ENCODE measurements at places on chromosomes 7 and 10.

DNA sequence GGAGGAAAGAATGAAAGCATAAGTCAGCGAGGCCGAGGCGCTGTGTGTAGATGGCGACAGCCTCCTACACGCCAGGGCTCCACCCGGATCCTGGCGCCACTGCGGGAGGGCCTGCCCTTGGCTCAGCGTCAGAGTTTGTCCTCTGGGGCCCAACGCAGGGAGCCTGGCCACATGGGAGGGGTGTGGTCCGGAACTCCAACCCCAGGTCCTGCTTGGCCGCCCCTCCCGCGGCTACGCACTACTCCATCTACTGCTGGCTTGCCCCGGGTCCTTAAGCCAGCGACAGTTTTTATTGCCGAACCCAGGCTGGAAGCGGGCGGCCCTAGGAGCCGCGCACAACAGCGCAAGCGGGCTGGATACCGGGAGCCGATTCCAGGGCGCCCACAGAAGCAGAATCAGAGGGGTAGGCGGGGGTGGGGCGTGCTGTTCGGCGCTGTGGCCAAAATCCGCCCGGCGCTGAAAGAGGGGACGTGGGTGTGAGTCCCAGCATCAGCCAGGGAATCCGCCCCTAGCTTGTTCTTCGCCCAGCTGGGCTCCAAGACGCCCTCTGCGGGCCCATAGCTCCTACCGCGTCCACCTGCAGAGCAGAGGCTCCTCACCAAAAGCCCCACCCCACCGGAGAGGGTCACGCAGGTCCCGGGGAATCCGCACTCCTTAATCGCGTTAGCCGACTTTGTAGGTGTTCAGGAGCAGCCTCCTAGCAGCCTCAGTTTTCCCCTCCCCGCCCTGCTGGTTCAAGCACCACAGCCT lies 4.5 kb downstream of the KAZALD1 start:
- DNase-seq, result peak; percentile 55

DNA sequence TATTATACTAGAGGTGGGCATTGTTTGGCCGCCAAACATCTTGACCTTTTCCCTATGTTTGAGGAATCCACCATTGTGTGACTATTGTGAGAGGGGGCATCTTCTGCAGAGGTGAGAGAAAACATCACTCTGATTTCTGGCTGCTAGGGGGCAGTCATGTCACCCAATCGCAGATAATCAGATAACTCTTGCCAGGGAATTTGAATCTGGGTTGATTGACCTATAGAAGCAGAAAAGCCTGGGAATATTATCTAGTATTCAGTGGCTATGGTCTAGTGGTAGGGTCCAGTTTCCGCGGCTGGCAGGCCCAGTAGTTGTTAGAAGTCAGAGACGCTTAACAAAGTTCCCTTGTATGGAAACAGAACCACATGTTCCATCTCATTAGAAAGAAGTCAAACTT lies 808.5 kb downstream of the PHTF2 start:
- DNase-seq, result no peak

DNA sequence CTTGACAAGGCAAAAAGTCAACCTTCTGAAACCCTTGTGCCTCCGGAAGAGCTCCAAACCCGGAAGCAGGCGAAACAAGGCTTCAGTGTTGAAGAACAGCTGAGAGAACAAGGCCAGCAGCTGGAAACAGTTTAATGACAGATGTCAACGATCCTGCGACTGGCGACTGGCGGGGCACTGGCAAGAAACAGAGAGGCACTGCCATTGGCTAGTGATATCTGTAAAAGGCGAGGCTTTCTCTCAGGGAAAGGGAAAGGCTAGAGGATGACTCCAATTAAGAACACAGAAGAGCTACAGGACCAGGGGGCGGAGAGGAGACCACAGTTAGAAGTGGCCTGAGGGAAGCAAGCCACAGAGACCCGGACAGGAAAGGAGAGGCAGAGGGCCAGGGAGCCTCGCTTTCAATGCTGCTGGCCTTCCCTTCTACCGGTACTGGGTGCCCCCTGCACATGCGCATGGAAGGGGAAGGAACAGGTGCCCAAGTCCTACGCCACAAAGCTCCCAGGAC lies 19.4 kb downstream of the ITGB1 start:
- DNase-seq, result peak; percentile 79

DNA sequence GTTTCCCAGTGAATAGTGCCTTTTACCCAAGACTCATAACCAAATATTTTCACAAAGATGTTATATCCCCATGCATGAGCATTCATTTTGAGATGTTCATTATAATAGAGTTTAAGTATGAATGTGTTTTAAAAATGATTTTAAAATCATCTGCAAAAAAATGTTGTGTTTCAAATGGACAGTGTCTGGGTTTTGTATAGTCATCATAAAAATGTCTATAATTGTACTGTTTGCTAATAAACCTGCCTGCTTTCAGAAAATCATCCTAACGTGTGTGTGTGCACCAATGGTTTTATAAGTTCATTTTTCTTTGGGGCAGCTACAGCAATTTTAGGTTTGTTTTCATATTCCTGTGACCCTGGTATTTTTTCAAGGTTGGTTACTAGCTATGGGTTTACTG lies 63.2 kb downstream of the INSYN2A start:
- DNase-seq, result no peak

- DNase-seq, result no peak
Observed at GRCh38 chr10:132654121-132654571, 116.6 kb downstream of the INPP5A start.

GRCh38 chr10:85650791-85651496 lies 715.7 kb downstream of the GRID1 start:
- DNase-seq, result no peak

GRCh38 chr7:80783678-80784327 lies 135.0 kb downstream of the SEMA3C start:
- no peak for DNase-seq

DNA sequence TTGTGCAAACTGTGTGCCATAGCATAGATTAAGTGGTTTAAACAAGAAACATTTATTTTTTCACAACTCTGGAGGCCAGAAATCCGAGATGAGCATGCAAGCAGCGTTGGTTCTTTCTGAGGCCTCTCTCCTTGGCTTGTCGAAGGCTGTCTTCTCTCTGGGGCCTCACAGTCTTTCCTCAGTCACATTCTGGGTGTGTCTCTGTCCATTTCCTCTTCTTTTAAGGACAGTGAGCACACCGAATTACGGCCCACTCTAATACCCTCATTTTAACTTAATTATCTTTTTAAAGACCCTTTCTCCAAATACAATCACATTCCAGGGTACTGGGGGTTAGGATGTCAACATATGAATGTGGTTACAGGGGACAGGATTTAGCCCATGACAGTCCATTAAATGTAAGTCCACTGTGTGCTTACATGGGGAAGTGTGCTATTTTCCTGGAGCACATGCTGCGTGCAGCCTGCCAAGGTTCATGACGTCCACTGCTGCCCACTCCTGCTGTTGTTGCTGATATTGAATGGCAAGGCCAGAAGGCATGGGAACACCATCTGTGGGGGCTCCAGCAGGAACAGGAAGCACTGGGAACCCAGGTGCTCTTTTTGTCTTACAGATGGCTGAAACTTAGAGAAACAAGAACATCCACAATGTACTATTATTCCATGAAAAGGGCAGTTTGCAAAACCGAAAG lies 365.5 kb downstream of the GALNT17 start:
- DNase-seq, result peak; percentile 81

- no peak for DNase-seq
Observed at GRCh38 chr7:133675510-133676218, 422.8 kb downstream of the EXOC4 start.

DNA sequence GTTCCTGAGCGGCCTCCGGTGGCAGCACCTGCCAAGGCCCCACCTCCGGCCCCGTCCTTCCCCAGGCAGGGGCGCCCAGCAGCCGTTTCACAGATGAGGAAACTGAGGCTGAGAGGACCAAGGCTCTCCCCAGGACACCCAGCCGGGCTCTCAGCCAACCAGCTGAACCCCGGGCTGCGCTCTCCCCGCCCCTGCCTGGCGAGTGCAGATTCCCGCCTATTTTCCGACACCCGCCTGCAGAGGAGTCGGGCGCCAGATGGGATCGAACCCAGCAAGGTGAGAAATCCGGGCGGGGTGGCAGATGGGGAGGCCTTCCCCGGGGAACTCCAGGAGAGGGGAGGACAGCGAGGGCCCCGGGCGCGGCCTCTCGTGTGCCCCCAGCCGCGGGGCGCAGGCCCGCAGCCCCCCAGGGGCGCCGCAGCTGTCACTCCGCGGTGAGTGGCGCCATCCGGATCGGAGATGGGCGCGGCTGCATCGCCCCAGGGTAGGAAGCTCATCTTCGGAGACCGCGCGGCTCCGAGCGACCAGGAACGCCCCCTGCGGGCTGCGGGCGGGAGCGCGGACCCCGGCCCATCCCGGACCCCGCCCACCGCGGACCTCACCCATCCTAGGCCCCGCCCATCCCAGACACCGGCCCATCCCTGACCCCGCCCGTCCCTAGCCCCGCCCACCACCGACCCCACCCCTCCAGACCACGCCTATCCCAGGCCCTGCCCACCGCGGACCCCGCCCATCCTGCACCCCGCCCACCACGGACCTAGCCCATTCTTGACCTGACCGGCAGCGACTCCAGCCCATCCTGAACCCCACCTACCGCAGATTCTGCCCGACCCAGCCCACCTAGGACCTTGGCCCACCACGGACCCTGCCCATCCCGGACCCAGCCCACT lies 90.3 kb downstream of the MICALL2 start:
- peak; percentile 70 for DNase-seq

DNA sequence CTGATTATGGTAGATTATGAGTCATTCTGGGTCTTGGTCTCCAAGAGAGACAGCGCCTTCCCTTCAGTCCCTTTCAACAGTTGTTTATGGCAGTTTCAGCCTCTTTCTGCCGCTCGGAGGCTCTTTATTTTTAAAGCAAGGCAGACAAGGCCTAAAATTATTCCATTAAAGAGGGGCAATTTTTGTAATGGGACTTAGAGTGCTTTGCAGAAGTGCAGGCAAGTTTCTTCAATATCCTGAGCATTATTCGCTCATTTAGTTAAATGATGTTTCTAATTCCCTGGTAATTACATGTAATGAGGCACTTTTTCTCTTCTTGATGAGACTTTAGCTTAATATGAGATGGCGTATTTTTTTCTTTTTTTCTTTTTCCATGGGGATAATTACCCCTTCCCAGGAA lies 33.6 kb downstream of the BUB3 start:
- no peak for DNase-seq

DNA sequence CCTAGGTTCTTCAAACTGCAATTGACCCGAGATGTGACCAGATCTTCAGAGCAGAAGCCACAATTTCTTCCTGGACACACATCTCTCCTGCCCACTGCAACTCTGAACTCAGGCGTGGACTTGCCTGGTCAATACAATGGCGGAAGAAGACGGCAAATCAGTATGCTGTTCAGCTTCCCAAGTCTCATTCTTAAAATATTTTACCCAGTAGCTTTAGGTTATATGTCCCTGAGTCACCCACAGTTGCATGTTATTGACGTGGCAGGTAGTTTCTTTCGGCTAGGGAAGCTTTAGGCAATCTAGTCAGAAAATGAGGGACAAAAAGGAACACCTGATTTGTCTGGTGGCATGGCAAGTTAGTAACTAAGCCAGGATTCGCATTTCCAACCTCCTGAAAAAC lies 22.5 kb downstream of the CEP41 start:
- no peak for DNase-seq

Measured in tongue (tissue), 3 donors.